ENCODE measurements at places on chromosomes 16 and 17.

DNA sequence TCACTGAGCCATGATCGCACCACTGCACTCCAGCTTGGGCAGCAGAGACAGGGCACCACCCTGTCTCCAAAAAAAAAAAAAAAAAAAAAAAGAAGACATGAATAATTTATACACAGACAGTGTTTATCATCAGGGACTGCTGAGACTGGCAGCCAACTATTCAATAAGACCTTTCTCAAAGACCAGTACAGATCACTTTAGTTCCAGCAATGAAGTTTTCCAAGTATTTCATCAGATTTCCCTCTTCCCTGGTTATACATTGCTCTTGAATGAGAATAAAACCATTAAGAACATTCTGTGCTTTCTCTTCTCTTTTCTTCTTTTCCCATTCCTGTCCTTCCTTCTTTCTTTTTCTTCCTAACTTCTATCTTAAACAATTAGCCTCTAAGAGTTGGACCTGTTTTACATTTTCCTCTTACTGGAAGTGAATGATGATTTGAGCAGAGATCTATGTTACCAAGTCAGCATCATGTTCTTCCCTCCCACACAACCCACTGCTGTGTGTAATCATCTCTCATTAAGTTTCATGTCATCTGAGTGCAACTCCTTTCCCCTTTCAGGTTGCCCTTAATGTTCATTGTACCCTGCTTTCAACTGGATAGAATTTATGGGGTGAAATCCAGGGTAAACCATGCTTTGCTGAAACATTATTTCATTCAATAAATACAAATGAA lies 35.9 kb upstream of the SMIM36 start:
- DNase-seq: no peak

- no peak for DNase-seq
Measured at GRCh38 chr16:74320707-74321106, 24.1 kb downstream of the PSMD7 start.

- DNase-seq: no peak
Measured at GRCh38 chr17:2985318-2985717, 78.1 kb downstream of the OR1D5 start.

DNA sequence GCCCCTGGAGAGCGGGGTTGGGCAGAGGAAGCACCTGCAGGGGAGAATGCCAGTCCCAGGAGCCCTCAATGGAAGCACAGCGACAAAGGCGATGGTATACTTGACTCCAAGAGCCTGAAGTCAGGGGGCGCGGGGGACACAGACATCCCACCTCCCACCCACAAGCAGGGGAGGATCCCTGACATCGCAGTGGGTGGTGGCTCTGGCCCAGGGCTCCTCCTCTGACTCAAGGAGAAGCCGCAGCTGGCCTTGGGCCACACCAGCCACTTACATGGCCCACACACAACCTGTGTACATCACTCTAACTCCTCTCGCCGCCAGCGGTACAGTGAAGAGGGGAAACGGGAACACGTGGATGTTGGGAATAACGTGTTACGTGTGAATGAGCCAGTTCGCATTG lies 44.3 kb downstream of the FZD2 start:
- no peak for DNase-seq

DNA sequence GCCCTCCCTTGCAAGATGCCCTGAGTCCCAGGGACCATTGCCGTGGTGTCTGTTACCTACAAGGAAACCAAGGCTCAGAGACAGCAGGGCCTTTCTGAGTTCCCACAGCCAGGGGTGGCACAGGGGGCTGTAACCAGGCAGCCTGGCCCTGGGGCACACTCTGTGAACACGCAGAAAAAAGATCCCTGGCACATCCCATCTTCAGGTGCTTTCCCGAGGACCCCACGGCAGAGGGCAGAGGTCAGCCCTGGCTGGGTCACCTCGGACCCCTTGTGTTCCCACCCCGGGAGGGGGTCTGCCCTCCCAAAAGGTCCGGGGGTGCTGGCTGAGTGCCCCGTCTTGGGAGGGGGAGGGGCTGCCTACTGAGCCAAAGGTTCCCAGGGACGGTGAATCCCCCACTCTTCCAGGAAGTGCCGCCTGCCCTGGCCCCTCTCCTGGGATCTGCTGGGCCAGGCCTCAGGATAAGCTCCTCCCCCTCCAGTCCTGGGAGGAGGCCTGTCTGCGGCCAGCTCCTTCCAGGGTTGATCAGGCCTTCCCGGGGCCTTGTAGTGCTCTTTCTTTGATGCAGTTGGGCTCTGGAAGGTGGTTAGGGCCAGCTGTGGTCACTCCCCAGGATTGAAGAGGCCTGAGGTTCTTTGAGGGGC lies 8.1 kb downstream of the GLIS2 start:
- no peak for DNase-seq

DNA sequence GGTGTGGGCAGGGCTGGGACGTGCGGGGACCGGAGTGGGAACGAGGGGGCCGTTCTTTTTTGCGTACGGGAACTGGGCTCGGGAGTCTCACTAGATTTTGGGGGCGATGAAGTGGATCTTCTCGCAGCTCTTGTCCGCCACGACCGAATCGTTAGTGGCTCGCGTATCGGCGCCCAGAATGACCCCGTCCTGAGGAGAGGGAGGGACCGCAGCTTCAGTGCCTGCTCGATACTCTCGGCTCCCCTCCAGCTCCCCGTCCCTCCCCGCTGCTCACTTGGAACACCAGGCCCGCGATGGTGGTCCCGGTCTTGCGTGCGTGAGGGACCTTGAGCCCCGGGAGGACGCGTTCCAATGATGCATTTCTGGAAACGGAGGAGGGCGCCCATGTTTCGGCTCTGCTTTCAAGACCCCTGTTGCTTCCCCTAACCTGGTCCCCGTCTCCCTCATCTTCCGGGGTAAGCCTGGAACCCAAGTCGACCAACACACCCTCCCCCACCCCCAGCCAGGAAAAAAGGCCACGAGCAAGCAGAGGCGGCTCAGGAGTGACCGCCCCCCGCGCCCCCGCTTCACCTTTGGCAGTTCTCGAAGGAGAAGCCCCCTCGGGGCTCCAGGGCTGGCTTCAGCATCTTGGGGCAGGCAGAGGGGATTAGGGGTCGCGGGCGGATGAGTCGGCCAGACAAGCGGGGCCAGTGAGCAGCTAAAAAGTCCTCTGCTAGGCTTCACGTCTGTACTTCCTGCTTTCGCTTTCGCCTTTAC lies at the start of gene PSMB10:
TSS of gene PSMB10 (minus strand) at position 727 of the 756 bp plus-strand sequence. CDS start at position 626, 101 bp downstream.
- DNase-seq: no peak

- DNase-seq: no peak
Measured at GRCh38 chr17:76735006-76735405, 2.1 kb downstream of the SRSF2 start.

- DNase-seq: no peak
Measured at GRCh38 chr17:39887078-39887477, 19.1 kb downstream of the ZPBP2 start.

- DNase-seq: no peak
Measured at GRCh38 chr16:4692460-4693295, 684 bp upstream of the NUDT16L1 start.

GRCh38 chr17:81551458-81552243 lies 502 bp downstream of the FAAP100 start:
- DNase-seq: no peak

DNA sequence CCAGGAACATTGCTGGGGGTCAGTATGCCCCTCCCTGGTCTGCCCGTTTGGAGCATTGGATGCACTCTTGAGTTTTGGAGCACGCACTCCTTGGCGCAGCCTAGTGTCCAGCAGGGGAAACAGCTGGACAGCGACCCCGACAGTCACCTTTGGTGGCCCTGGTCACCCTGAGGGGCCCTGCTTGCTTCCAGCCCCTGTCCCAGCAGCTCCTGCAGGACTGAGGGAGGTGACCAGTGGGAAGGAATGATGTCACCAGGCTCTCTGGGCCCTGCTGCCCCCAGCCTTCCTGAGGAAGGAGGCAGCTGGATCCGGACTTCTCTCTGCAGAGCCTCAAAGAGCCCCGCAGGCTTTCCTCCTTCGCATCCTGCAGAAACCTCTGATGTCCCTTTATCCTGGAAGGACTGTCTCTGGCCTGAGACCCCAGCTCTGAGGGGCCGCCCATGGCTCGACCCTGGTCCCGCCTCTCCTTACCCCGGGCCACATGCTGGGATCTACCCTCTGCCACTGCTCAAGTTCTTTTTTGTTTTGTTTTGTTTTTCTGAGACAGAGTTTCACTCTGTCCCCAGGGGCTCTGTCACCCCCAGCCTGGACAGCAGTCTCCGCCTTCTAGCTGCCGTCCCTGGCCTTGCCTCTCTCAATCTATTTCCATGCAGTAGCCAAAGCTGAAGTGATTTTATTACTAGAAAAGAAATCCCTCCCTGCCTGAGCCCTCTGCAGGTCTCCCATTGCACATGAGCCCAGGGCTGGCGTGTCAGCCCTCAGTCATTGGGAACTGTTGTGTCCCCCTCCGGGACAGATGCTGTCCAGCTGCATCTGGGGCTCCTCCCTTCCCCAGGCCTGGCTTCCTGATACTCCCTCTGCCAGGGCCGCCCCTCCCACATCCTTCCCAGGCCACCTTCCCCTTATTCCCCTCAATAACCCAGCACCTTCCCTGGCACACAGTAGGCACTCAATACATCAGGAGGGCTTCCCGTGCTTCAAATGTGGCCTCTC lies 11.6 kb downstream of the ZSCAN10 start:
- DNase-seq: no peak

DNA sequence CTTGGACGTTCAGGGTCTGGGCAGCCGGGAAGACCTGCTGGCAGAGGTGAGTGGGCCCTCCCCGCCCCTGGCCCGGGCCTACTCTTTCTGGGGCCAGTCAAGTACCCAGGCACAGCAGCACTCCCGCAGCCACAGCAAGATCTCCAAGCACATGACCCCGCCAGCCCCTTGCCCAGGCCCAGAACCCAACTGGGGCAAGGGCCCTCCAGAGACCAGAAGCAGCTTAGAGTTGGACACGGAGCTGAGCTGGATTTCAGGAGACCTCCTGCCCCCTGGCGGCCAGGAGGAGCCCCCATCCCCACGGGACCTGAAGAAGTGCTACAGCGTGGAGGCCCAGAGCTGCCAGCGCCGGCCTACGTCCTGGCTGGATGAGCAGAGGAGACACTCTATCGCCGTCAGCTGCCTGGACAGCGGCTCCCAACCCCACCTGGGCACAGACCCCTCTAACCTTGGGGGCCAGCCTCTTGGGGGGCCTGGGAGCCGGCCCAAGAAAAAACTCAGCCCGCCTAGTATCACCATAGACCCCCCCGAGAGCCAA lies 8.6 kb upstream of the ABCC3 start:
- peak; percentile 32 for DNase-seq

GRCh38 chr16:89322321-89323119 lies 105.0 kb downstream of the ZNF778 start:
- DNase-seq: no peak

- no peak for DNase-seq
Measured at GRCh38 chr17:18143044-18143936, 34.7 kb downstream of the MYO15A start.

GRCh38 chr16:81623365-81624102 lies 155.6 kb upstream of the PLCG2 start:
- DNase-seq: no peak

DNA sequence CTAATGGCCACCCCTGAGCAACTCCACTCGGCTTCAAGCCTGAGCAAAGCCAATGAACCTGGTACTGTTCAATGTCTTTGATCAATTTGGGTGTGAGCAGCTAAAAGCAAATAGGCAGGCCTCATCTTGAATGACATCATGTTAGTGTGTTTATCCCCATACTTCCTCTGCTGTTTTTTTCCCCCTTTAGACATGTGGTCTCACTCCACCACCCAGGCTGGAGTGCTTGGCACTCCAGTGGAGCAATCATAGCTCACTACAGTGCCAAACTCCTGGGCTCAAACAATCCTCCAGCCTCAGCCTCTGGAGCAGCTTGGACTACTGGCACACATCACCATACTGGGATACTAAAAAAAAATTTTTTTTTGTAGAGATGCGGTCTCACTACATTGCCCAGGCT lies 75.4 kb downstream of the ARHGAP17 start:
- no peak for DNase-seq

DNA sequence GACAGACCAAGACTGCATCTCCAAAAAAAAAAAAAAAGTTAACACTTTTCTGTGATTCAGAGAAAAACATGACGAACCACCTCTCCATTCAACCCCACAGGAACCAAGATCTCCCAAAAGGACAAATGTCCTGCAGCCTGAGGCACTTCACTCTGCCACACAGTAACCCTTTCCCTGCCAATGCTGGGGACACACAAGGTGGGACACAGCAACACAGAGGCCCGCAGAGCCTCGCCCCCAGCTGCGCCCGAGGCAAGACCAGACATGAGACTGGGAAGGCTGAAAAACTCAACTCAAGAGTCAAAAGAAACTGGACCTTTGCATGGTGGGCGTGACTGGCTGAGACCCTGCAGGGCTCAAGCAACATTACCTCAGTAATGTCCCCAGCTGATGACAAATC lies 34.0 kb downstream of the FANCA start:
- no peak for DNase-seq

- no peak for DNase-seq
Measured at GRCh38 chr17:66429680-66430079, 127.3 kb downstream of the PRKCA start.

DNA sequence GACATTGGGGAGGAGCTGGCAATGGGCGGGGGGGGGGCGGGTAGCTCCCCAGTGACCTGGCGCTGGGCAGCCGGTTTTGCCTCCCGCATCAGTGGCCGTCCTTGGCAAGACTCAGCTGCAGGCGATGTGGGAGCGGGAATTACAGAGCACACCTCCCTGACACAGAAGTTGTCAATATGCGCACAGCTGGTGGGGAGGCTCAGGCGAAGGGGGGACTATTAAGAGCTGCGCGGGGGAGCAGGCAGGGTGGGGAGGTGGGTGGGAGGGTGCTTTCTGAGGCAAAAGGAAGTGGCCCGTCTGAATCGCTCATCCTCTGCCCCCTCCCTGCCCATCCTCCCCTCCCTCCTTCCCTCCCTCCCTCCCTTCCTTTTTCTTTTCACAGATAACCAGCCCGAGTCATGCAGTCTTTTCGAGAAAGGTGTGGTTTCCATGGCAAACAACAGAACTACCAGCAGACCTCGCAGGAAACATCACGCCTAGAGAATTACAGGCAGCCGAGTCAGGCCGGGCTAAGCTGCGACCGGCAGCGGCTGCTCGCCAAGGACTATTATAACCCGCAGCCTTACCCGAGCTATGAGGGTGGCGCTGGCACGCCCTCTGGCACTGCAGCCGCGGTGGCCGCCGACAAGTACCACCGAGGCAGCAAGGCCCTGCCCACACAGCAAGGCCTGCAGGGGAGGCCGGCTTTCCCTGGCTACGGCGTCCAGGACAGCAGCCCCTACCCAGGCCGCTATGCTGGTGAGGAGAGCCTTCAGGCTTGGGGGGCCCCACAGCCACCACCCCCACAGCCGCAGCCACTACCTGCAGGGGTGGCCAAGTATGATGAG lies 44.0 kb downstream of the SREBF1 start:
- DNase-seq: no peak

GRCh38 chr17:30550512-30551273 lies 73.5 kb downstream of the GOSR1 start:
- DNase-seq: no peak

DNA sequence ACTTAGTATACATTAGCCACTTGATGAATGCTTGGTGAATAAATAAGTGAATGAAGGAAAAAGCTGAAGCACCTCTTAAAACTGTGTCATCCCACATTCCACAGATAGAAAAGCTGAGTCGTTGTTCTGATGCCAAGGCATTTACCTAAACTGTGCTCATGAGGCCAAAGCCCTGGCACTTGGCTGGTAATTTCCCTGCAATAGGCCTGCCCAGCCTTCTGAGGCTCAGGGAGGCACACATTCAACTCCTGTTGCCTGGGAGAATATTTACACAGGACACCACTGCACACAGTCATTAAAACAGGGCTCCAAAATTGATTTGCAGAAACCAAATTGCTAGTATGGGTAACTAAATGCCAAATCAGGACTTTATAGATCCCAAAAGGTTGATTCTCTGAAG lies 333.0 kb upstream of the C16orf82 start:
- DNase-seq: no peak

All from stimulated activated CD8-positive, alpha-beta memory T cell treated with anti-CD3 and anti-CD28 coated beads, Interleukin-7, amount 100 ng/mL, for 48 hours (primary cell).